ENCODE measurements at places on chromosomes 16 and 17. TPM values are rescaled to one million over a fixed set of nuclear protein-coding genes. Genes with fewer than 3 reads are reported as not detected.

DNA sequence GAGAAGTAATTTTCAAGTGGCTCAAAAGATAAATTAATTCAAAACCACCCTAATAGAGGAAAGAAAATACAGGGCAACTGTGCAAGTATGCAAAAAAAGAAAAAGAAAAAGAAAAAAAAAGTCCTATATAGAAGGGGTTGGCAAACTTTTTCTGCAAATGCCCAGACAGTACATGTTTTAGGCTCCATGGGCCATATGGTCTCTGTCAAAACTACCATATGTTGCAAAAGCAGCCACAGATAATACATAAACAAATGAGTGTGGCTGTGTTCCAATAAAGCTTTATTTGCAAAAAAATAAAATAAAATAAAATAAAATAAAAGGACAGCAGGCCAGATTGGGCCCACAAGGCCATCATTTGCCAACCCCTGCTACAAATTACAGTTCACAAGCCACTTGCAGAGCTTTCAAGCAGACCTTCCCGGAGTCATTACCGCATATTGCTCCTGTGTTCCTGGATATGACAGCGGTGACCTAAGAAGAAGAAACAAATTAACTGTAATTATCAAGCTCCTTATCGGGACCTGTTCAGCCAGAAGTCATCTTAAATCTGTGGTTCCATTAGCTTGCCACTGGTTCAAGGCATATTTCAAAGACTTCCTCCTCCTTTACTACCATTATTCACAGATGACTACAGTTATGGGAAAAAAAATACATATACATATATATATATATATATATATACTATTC lies 15.9 kb downstream of the ZC3H7A start:
- no peaks in the 10 kb centered on the region for H3K27me3 ChIP-seq
- no peak overlapping the region for H3K4me3 ChIP-seq
- H3K27ac ChIP-seq: no peak overlapping the region
- H3K36me3 ChIP-seq: peaks cover 55% of the 10 kb centered on the region
- peaks cover 19% of the 10 kb centered on the region for H3K4me1 ChIP-seq
- no peak for DNase-seq

GRCh38 chr16:89048871-89049422 lies 44.7 kb upstream of the ACSF3 start:
- no peak overlapping the region for H3K27ac ChIP-seq
- no peak overlapping the region for H3K4me3 ChIP-seq
- peaks cover 25% of the 10 kb centered on the region for H3K27me3 ChIP-seq
- H3K4me1 ChIP-seq: no peaks in the 10 kb centered on the region

DNA sequence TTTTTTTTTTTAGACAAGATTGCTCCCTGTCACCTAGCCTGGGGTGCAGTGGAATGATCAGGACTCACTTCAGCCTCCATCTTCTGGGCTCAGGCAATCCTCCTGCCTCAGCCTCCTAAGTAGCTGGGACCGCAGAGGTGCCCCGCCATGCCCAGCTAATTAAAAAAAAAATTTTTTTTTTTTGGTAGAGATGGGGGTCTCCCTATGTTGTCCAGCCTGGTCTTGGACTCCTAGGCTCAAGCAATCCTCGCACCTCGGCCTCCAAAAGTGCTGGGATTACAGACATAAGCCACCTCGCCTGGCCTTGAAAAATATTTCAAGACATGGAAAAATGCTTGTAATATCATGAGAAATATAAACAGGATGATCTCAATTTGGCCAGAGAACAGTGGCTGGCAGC lies 42.9 kb downstream of the HAPSTR1 start:
- no peak for DNase-seq
- no peak overlapping the region for H3K27ac ChIP-seq
- peaks cover 3% of the 10 kb centered on the region for H3K4me1 ChIP-seq
- H3K4me3 ChIP-seq: no peak overlapping the region

- no peak overlapping the region for H3K27ac ChIP-seq
- no peak for DNase-seq
- no peak overlapping the region for H3K4me3 ChIP-seq
- no peaks in the 10 kb centered on the region for H3K36me3 ChIP-seq
- H3K27me3 ChIP-seq: no peaks in the 10 kb centered on the region
Measured at GRCh38 chr16:85221771-85222154, 109.5 kb upstream of the CIBAR2 start.

GRCh38 chr17:37488009-37488604 lies 1.6 kb upstream of the DUSP14 start:
- no peaks in the 10 kb centered on the region for H3K27me3 ChIP-seq
- peak overlapping the region; percentile 72 for H3K27ac ChIP-seq
- no peaks in the 10 kb centered on the region for H3K36me3 ChIP-seq
- peak overlapping the region; percentile 72 for H3K4me3 ChIP-seq
- DNase-seq: peak; percentile 42

GRCh38 chr16:79845033-79845733 lies 244.6 kb upstream of the MAF start:
- H3K4me3 ChIP-seq: peak overlapping the region; percentile 39
- H3K27ac ChIP-seq: peak overlapping the region; percentile 75
- no peaks in the 10 kb centered on the region for H3K27me3 ChIP-seq
- peaks cover 37% of the 10 kb centered on the region for H3K4me1 ChIP-seq
- DNase-seq: no peak
- H3K36me3 ChIP-seq: no peaks in the 10 kb centered on the region

- H3K36me3 ChIP-seq: peaks cover 13% of the 10 kb centered on the region
- H3K4me3 ChIP-seq: no peak overlapping the region
- DNase-seq: peak; percentile 32
- H3K27ac ChIP-seq: no peak overlapping the region
- peaks cover under 1% of the 10 kb centered on the region for H3K4me1 ChIP-seq
- H3K27me3 ChIP-seq: no peaks in the 10 kb centered on the region
Measured at GRCh38 chr16:27217256-27217655, 13.9 kb downstream of the KDM8 start.

GRCh38 chr16:79372503-79373184 lies 227.9 kb downstream of the MAF start:
- no peak overlapping the region for H3K4me3 ChIP-seq
- no peak for DNase-seq
- H3K4me1 ChIP-seq: no peaks in the 10 kb centered on the region
- H3K36me3 ChIP-seq: no peaks in the 10 kb centered on the region
- peaks cover 3% of the 10 kb centered on the region for H3K27me3 ChIP-seq

DNA sequence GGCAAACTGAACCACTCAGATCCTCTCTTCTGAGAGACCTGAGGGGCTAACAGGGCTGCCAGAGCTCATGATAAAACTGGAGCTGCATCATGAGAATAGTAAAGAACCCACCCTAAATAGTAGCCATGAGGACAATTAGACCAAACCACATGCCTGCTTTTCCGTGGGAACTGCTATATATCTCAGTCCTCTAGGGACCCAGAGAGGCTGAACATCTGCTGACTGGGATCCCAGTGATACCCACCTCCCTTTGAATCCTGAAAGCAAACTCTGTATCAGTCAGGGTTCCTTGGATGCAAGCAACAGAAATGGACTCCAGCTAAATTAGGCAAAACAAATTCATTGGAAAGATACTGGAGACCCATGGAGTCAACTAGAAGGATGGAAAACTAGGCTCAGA lies 6.5 kb downstream of the MT1X start:
- no peak overlapping the region for H3K27ac ChIP-seq
- no peak for DNase-seq
- H3K27me3 ChIP-seq: peaks cover 36% of the 10 kb centered on the region

DNA sequence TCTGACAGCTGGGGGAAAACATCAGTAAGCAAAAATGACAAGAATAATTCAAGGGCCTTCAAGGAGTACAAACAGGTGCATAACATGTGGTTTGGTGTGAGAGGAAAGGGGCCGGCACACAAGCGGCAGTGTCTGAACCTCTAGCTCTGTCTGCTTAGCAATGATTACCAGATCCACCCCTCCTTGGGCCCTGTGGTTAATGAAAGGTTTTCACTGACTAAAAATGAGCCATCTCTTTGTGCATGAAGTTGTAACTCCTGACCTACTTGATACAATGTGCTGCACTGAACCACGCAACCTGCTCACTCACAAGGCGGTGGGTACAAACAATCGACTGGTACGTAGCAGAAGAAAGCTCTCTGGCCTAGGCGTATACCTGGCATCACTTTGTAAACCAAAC lies 15.1 kb downstream of the FAM117A start:
- no peak for DNase-seq
- H3K27ac ChIP-seq: no peak overlapping the region
- no peaks in the 10 kb centered on the region for H3K27me3 ChIP-seq
- H3K4me1 ChIP-seq: peaks cover 46% of the 10 kb centered on the region

DNA sequence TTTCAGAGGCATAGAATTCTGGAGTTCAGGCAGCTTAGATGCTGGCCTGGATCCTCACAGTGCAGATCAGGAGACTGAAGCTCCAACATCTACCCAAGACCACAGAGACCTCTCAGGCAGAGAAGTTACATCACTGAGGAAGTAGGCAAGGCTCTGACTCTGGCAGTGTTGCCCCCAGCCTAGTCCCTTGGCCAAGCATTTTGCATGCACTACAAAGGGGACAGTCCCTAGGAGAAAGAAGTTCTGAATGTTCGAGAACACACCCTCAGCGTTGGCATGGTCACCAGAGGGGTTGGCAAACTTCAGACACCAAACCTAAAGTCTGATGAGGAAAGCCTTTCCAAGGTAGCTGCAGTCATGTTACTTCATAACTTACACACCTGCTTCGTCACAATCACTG lies 2.5 kb downstream of the RANBP10 start:
- peaks cover 49% of the 10 kb centered on the region for H3K36me3 ChIP-seq
- no peak for DNase-seq
- H3K4me3 ChIP-seq: no peak overlapping the region
- peaks cover 22% of the 10 kb centered on the region for H3K4me1 ChIP-seq
- no peaks in the 10 kb centered on the region for H3K27me3 ChIP-seq

DNA sequence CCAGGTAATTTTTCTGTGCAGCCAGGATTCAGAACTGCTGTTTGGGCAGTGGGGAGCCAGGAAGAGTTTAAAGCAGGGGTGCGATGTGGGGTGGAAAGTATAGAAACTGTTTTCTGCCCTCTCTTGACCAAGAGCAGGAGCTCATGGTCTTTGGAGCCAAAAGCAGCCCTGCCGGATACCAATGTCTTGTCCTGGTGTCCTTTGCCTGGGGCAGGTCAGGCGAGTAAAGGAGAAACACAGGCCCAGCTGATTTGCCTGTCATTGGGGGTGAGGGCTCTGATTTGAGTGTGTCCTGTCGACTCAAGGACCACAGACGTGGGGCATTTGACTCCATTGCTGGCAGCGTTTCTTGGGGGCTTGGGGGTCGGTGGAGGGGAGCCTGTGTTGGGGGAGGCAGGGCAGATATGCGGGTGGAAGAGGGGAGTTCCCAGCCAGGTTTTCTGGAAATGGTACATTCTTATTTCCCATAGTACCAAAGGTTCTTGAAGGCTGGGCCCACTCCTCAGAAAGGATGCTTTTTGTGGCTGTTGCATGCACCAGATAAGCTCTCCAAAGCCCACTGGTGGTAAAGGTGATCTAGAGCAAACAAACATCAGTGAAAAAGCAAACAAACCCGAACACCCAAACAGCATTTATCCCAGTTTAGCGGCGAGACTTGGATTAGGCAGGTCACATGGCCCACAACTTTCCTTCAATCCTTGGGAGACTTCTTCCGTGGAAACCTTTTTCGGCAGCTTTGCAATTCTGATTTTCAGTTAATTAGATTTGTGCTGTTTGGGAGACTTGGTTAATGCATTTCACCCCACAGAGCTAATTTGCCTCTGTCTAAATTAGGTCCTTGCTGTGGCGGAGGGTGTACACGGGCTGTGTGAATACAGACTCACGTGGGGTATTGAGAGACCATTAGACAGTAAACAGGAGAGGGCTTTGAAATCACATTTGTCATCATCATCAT lies 59.0 kb downstream of the MSI2 start:
- no peak for DNase-seq
- peaks cover 17% of the 10 kb centered on the region for H3K36me3 ChIP-seq
- H3K4me1 ChIP-seq: no peaks in the 10 kb centered on the region
- no peaks in the 10 kb centered on the region for H3K27me3 ChIP-seq
- no peak overlapping the region for H3K4me3 ChIP-seq

- no peaks in the 10 kb centered on the region for H3K4me1 ChIP-seq
- DNase-seq: no peak
- no peak overlapping the region for H3K4me3 ChIP-seq
- no peaks in the 10 kb centered on the region for H3K36me3 ChIP-seq
- no peaks in the 10 kb centered on the region for H3K27me3 ChIP-seq
- H3K27ac ChIP-seq: no peak overlapping the region
Measured at GRCh38 chr17:71055128-71055527, 885.8 kb downstream of the KCNJ2 start.

DNA sequence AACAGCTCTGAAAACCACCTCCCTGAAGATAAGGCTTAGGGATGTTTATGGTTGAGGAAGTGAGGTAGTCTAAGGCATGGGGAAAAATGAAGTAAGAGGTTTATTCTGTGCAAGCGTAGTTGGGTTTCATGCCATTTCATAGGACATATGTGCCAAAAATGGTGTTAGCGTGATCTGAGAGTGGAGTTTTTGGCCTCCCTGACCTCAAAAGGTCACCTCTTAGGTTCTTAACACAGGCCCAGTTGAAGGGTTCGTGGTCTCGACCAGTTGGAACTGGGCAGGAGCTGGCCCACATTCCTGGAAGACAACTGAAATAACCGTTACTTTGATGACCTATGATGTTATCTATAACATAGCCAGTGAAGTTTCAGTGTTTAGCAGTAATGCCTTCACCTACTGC lies 57.0 kb downstream of the MRTFB start:
- H3K36me3 ChIP-seq: no peaks in the 10 kb centered on the region
- no peak overlapping the region for H3K4me3 ChIP-seq
- H3K27ac ChIP-seq: peak overlapping the region; percentile 89
- H3K27me3 ChIP-seq: no peaks in the 10 kb centered on the region
- H3K4me1 ChIP-seq: peaks cover 16% of the 10 kb centered on the region
- peak; percentile 59 for DNase-seq

DNA sequence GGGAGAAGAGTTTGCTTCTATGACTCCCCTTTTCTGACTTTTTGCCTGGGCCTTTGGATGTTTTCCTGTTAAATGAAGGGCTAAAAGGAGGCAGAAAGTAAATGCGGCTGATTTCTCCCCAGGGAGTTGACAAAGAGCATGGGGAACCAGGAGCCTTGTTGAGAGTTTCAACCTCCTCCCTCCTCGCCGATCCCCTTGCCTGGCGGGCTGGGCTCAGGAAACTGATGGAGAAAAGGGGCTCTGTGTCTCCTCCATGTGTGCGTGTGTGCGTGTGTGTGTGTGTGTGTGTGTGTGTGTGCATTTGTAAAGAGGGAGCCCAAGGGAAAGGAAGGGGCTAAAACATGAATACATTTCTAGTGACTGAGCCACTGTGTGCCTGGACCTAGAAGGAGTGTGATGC lies 94.5 kb downstream of the ZDHHC7 start:
- H3K27me3 ChIP-seq: peaks cover 83% of the 10 kb centered on the region
- no peak overlapping the region for H3K4me3 ChIP-seq
- no peak for DNase-seq

GRCh38 chr17:27477050-27477888 lies 21.0 kb downstream of the KSR1 start:
- no peaks in the 10 kb centered on the region for H3K36me3 ChIP-seq
- H3K4me1 ChIP-seq: peaks cover 53% of the 10 kb centered on the region
- H3K27ac ChIP-seq: 0 out of 3 replicates have a peak overlapping the region, but pooled peaks have one; percentile 1
- no peak overlapping the region for H3K4me3 ChIP-seq

- H3K27me3 ChIP-seq: no peaks in the 10 kb centered on the region
- no peaks in the 10 kb centered on the region for H3K4me1 ChIP-seq
- no peak overlapping the region for H3K27ac ChIP-seq
- DNase-seq: no peak
- H3K4me3 ChIP-seq: no peak overlapping the region
Measured at GRCh38 chr16:58077796-58078195, 51.4 kb downstream of the CFAP20 start.

- no peaks in the 10 kb centered on the region for H3K36me3 ChIP-seq
- no peak overlapping the region for H3K4me3 ChIP-seq
- no peak overlapping the region for H3K27ac ChIP-seq
- peak; percentile 81 for DNase-seq
- no peaks in the 10 kb centered on the region for H3K27me3 ChIP-seq
Measured at GRCh38 chr16:50884066-50884860, 142.4 kb downstream of the CYLD start.

The MEFV gene
- not detected for total RNA-seq

The CCL1 gene
- not detected for total RNA-seq

The KRTAP9-2 gene
- total RNA-seq: not detected

The EFNB3 gene
- total RNA-seq: not detected

The MYH13 gene
- not detected for total RNA-seq

The TPPP3 gene
- total RNA-seq: 0.44 TPM

All from K562 (cell line).